ENCODE measurements at places on chromosomes 2 and 18.

- peak; percentile 13 for DNase-seq
Observed at GRCh38 chr2:160492401-160493226, 993 bp downstream of the RBMS1 start.

GRCh38 chr2:101012054-101012705 is 10.1 kb downstream of the RPL31 start:
- DNase-seq = no peak

DNA sequence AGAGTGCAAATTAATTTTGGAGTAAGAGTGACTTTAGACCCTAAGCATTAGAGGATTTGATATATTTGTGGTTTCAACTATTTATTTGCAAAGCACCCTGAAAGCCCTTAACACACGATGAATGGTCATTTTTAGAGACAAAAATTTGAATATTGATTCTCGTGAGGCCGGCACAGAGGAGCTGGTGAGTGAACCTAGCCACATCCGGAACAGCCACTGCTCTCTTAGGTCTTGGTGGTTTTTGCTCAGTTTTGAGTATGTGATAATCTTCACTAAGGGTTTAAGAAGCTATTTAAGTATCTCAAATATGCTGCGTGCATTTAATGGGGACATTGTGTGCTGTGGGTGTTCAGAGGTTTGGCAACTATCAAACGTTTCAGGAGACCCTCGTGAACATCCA is 204.8 kb downstream of the TSN start:
- DNase-seq = no peak

DNA sequence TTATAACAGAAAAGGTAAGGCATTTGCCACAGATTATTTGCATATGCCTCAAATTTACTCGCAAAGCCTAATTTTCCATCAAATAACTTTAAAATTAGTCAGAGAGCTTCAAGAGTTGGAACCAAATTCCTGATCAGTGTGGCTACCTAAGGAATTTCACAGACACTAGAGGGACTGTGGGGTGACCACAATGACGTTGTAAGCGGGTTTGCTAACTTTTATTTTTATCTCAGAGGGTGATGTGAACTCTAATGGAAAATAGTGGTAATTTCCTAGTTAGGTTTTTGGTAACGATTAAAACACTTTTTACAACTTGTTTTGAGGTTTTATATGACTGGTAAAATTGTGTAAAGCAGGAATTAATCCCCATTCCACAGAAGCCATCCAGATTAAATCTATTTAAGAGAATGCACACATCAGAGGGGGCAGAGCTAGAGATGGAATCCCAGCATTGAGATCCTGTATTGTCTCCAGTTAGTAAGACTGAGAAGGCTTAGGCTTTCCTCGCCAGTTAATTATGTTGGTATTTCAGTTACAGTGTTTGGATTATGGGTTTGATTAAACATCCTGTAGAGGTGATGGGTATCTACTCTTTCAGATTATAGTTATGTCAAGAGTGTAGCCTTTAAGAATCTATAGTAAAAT is 129.0 kb downstream of the GPD2 start:
- no peak for DNase-seq

DNA sequence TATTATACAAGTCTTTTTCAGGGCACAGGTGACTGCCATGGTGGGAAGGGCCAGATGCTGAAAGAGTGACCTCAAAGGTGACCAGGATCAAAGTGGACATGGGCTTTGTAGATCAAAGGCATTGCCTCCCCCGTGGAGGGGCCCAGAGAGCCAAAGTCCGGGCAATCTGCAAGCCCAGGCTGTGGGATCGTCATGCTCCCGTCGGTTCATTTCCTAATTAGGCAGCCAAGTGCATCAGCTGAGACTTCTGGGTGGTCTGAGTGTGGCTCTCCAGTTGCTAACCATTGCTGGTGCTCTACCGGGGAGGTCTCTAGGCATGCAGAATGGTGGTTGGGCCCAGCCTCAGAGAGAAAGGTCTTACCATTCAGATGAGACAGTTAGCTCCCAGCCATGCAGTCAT is 61.6 kb downstream of the TRIB2 start:
- no peak for DNase-seq

- no peak for DNase-seq
Observed at GRCh38 chr2:19883486-19883885, 18.3 kb downstream of the TTC32 start.

GRCh38 chr2:86274265-86274917 is 63.0 kb downstream of the REEP1 start:
- peak; percentile 31 for DNase-seq

DNA sequence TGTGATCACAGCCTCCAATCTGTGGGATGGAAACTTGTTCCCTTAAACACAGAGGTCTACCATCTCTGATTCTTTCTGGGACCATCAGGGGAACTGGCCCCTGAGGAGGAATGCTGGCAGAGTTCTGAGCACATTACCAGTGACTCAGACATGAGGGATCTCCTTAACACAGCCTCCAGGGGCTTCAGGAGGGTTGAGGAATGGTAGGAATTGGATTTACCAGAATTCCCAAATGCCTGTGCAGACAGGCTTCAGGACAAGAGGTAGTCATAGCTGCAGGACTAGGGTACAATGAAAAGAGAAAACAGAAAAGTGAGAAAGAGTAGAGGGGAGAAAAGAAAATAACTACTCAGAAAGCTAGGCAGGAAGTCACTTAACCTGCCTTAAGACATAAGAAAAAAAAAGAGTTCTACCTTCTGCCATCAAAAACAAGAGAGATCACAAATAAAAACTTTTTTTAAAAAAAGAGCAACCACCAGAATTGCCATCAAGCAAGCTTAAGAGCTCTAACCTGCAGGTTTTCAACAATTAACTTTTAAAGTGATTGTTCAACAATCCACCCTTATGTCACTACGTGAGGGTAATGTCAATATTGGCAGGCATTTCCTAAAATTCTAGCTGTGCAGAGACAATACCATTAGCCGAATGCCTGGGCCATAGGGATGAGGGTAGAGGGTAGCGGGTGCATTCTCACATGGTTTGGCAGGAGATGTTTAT is 524.4 kb downstream of the BCL11A start:
- no peak for DNase-seq

- DNase-seq = no peak
Observed at GRCh38 chr2:132678483-132678882, 8.5 kb upstream of the LYPD1 start.

GRCh38 chr2:30768708-30769480 is 38.4 kb downstream of the CAPN13 start:
- DNase-seq = no peak

GRCh38 chr2:39139511-39140237 is 18.8 kb upstream of the SOS1 start:
- no peak for DNase-seq

DNA sequence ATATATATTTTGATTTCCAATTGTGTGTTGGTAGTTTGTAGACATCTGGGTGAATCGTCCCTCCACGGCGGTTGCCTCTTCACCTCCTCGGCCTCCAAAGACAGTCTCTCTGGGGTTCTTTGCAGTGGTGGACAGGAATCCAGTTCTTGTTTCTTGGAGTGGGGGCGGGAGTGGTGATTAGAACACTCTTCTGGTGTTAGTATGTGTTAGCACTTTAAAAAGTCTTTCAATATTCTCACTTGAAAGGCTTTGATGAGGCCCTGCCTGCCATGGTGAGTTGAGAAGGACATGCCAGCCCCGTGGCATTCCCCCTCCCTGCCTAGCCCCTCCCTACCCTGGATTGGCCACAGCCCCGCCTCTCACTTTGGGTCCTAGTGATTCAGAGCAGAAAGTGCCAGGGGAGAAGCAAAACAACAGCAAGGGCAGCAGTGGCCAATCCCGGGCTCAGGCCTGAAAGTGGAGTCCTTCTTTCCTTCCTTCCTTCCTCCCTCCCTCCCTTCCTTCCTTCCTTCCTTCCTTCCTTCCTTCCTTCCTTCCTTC is 316.8 kb upstream of the HS6ST1 start:
- no peak for DNase-seq

- no peak for DNase-seq
Observed at GRCh38 chr18:55524353-55525073, 63.5 kb downstream of the TCF4 start.

DNA sequence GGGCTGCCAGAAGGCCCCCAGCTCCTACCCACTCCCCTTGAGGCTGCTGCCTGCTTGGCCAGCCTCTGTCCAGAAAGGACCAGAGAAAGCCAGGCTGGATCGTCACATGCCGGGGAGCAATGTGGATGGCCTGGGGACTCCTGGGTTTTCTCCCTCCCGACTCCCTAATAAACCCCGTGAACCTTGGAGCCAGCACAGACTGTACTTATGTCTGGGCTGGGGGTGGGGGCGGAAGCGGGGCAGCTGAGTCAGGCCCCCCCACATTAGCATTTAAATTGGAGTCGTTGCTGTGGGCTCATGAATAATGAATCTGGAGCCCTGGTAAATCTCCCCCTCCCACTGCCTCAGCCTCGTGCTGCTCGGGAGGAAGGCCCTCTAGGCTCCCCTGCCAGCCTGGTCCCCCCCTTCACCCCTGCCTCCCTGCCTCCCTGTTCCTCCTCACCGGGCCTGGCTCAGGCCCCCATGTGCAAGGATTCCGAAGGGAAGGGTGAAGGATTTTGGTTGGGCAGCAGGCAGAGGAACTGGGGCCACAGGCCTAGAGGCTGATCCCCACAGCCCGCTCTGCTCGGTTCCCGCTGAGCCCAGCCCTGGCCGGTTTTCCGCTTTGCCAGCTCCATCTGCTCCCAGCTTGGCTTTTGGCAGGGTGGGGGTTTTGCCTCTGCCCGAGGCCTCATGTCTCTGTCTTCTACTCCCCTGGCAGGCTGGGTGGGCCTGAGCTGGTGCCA is 7.3 kb upstream of the ASIC4 start:
- DNase-seq = no peak

- DNase-seq = peak; percentile 76
Observed at GRCh38 chr2:63698786-63699548, 110.2 kb downstream of the MDH1 start.

GRCh38 chr18:9803698-9804516 is 81.9 kb upstream of the TXNDC2 start:
- DNase-seq = no peak

DNA sequence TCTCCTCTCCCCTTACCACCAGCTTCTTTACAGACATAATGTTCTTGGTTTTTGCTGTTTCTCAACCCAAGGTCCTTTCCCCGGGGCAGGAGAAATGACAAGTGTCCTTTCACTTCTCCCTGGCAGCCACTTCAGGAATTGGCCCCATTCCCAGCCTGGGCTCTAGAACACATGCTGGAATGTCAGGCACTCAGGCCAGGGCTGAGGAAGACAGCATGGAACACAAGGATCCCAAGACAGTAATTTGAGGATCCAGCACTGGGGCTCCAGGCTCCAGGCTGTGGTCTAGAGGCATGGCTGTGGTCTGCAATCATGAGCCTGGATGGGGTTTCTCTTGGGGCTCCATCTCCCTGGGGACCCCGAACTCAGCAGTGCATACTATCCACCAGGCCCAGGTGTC is 201.4 kb downstream of the CELF4 start:
- no peak for DNase-seq

DNA sequence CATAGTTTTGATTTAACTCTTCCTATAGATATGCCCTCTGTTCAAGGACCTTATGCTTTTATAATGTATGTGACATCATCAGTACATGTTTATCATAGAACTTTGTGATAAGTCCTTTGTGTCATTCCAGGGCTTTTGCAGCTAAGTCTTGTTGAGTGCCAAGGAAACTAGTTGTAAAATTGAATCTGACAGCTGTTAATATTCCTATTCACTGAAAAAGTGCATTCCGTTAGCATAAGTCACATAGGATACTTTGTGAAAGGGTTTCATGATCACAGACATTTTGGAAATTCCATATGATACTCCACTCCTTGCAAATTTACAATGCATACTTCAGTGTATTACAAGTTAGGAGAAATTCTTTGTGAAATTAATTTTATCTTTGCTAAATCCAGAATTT is 503.4 kb downstream of the CCDC85A start:
- DNase-seq = no peak

GRCh38 chr2:43340945-43341356 is 114.5 kb upstream of the ZFP36L2 start:
- no peak for DNase-seq

GRCh38 chr2:209425471-209426071 is 1.7 kb downstream of the MAP2 start:
- peak; percentile 37 for DNase-seq

- DNase-seq = no peak
Observed at GRCh38 chr2:62196278-62196901, 475 bp downstream of the B3GNT2 start.

DNA sequence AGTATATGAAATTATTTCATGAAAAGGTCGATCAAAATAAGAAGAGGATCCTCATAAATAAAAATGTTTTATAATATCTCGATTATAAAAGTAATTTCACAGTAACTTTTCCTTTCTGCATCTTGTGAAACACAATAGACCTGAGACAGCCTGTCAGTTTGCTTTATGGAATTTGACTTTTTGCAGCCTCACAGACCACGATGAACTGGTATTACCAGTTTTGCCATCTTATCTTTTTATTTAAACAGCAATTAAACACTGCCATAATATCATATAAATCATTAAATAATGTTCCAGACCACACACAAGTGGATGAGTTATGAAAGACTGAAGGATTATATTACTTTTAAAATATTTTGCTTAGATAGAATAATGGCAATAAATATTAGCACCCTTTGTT is 10.7 kb upstream of the GALNT3 start:
- DNase-seq = no peak

- no peak for DNase-seq
Observed at GRCh38 chr18:47558110-47558750, 306.8 kb upstream of the SKOR2 start.

GRCh38 chr18:24063121-24063731 is 48.7 kb downstream of the TTC39C start:
- DNase-seq = peak; percentile 27

DNA sequence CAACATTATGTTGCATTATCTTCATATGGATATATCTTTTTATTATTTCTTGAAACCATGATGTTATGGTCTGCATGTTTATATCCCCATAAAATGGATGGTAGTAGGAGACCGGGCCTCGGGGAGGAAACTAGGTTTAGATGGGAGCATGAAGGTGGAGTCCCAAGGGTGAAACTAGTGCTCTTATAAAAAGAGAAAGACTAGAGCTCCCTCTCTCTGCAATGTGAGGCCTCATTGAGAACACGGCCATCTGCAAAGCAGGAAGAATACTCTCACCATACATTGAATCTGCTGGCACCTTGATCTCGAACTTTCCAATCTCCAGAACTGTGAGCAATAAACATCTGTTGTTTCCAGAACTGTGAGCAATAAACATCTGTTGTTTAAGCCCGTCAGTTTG is 64.0 kb downstream of the NXPH2 start:
- peak; percentile 21 for DNase-seq

DNA sequence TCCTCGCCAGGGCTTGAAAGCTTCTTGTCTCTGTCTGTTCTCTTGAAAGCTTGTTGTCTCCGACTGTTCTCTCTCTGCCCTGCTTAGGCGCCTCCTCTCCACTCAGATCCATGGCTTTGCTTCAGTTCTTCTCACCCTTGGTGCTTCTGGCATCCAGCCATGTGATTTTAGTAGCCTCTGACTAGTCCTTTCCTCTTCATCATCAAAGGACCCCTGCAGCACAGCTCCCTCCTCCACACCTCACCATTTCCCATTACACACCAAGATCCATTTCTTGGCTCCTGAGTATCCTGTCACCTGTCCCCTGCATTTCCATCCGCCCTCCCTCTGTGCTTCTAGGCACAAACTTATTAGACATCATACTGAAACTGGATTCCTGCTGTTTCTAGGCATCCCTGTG is 59.4 kb downstream of the ZNF236 start:
- DNase-seq = no peak

All from HCT116 (cell line).